ENCODE measurements at places on chromosomes 4 and X. TPM values are rescaled to one million over a fixed set of nuclear protein-coding genes. Genes with fewer than 3 reads are reported as not detected.

Gene CSAG2
- total RNA-seq = not detected

DNA sequence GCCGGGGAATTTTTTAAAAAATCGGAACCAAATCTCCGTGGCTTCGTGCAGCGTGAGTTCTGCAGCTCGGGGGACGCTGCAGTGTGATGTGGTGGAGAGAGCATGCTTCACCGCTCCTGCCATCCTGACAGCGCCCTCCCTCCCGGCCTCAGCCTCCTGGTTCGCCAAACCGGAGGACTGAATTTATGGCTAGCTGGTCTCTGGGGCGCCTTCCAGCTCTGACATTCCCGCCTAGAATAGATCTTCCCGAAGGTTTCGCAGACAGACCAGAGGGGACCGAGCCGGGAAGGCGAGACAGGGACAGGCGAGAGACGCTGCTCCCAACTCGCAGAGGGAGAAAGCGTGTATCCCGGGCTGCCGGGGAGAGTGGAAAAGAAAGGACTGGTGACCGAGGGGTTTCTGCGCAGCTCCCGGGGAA is 25.9 kb downstream of the HOPX start:
- no peak for DNase-seq

GRCh38 chr4:4418676-4419390 is 31.9 kb downstream of the NSG1 start:
- DNase-seq = no peak

DNA sequence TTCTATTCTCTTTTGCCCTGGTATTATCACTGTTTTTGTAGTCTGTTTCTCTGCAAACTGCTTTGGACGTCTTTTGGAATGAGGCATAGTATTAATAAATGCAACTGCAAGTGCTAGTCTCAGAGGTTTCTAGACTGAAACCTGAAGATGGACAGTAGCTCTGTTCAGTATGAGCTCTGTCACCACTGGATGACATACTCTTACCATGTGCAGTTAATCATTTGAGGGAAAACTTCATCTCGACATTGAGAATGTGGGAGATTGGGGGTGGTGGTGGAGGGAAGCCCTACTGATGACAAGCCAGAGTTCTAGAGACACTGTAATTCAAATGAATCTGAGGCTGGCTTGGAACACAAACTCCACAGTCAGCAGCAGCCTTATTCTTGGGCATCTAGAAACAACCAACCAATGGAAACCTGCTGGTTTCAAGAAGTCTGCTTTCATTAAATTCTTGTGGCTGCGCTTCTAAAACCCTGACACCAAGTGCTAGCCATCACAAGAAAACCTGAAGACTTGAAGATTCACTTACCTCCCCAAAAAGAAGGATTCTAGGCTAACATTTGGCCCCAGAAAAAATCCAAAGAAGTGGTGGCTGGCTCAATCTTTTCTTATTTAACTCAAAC is 161.7 kb downstream of the RASL11B start:
- no peak for DNase-seq

DNA sequence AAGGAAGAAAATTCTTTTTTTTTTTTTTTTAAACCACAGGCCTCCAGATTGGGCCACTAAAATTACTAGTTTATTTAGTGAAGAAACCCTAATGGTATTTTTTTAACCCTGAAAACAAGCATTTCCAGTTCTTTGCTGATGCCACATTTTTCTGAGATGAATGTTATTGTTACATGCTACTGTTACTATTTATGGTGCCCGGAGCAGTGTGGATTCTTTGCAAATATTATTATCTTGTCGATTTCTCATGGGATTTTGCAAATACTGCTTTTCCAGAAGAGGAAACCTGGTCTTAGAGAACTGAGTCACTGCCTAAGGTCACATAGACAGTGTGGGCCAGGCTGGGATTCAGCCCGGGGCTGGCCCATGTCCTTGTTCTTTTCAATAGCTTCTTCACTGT is 8.7 kb upstream of the ALAS2 start:
- peak; percentile 30 for DNase-seq

- no peak for DNase-seq
Observed at GRCh38 chr4:43014256-43014655, 121.7 kb downstream of the GRXCR1 start.

GRCh38 chr4:137651128-137651527 is 118.8 kb upstream of the PCDH18 start:
- DNase-seq = peak; percentile 50

Gene FGB
- not detected for total RNA-seq

DNA sequence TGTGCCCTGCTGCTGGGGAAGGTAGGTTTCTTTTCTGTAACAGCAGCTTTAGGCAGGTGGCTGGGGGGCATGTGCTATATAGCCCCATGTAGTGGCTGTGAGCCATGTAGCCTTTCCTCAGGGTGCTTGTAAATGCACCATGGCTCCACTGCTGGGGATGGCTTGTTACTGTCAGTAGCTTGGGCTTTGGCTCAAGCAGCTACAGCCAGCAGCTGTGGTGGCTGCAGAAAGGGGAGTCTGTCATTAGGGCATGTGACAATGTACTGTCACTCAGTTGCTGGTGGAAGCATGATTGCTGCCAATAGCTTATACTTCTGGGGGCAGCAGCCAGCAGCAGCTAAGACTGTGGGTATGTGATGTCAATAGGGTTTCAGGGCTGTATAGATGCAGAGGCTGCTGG is 33.9 kb upstream of the DDIT4L start:
- no peak for DNase-seq

Gene TMSB15A
- 2.7 TPM for total RNA-seq
